ENCODE measurements at places on chromosomes 7 and 10.

DNA sequence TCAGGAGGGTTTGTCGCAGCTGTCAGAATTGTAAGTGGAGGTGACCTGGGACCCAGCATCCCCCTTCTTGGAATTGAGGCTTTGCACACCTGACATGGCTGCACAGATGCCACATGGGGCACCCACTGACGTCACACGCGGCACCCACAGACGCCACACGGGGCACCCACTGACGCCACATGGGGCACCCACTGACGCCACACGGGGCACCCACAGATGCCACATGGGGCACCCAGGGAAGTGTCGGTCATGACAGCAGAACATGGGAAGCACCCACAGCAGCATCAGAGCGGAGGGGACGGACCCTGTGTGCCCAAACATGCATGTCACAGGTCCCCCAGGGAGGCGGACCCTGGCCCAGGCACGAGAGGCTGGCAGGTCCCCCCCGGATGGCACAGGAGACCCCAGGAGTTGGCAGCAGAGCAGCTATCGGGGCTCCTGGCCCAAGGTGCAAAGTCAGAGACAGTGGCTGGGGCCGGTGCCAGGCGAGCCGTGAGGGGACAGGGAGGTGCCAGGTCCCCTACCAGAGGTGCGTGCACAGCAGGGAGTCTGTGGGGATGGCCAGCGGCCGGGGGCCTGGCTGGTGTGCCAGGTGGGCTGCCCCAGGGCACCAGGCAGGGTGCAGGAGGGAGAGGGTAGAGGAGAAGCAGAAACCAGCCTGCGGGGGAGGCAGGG lies 21.1 kb downstream of the KNDC1 start:
- no peak for DNase-seq

GRCh38 chr10:118913825-118914224 lies 115.7 kb upstream of the NANOS1 start:
- no peak for DNase-seq

- DNase-seq: no peak
These were observed 24.1 kb downstream of the FZD1 start for GRCh38 chr7:91288208-91288824.

- DNase-seq: peak; percentile 73
These were observed at the start of gene BLNK for GRCh38 chr10:96271016-96271815. TSS of gene BLNK (minus strand) at chr10:96271569. CDS start at chr10:96271398, 171 bp downstream.

DNA sequence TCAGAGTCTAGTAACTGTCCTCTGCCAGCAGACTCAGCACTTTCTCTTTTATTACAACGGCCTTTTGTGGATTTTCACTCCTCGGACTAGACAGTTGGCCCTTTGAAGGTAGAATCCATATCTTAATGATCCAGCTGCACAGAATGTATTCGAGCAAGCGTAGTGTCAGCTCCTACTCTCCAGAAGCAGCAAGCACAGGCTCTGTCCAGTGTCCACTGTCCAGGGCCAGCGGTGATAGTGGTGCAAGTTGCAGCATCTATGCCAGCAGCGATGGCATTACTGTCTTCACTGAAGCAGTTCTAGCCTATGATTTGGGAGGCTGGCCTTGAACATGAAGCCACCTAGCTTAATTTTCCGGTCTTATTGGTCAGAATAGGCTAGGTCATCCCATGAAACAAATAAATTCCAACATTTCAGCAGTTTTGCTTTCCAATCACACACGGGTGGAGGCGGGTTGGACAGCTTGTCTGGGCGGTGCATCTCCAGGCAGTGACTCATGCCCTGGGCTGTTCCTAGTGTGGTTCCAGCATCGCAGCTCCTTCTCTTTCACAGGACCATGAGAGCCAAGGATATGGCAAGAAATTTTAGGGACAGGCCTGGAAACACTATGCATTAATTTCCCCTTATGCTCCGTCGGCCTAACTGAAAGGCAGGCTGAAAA lies 108.6 kb upstream of the KCNMA1 start:
- peak; percentile 67 for DNase-seq

- DNase-seq: no peak
These were observed 28.6 kb upstream of the DMBT1 start for GRCh38 chr10:122531939-122532338.

DNA sequence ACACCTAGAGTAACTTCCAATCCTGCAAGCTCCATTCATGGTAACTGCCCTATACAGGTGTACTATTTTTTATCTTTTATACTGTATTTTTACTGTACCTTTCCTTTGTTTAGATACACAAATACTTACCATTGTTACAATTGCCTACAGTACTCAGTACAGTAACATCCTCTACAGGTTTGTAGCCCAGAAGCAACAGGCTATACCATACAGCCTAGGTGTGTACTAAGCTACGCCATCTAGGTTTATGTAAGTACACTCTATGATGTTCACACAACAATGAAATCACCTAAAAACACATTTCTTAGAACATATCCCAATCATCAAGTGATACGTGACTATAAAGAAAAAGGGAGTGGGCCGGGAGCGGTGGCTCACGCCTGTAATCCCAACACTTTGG lies 53.1 kb upstream of the SLIT1 start:
- DNase-seq: no peak

- DNase-seq: no peak
These were observed 45.5 kb downstream of the CAV1 start for GRCh38 chr7:116570306-116570705.

GRCh38 chr7:32586291-32587221 lies 91.3 kb downstream of the AVL9 start:
- DNase-seq: peak; percentile 86

DNA sequence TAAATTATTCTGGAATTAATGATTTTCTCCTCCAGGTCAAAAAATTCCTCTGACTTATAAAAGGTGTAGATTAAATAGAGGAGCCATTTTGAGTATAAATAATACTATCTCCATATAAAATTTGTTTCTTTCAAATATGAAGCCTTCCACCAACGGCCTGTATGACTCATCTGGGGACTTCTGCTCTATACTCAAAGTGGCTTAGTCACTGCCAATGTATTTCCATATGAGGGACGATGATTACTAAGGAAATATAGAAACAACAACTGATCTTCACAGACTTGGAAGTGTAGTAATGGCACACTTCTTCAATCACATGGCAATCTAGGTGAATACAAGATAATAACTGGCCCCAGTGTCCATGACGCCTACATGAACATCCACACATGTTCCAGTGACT lies 335.6 kb upstream of the HGF start:
- DNase-seq: peak; percentile 43

- DNase-seq: no peak
These were observed 48.4 kb downstream of the LHPP start for GRCh38 chr10:124509880-124510632.

GRCh38 chr10:72846238-72846637 lies 47.3 kb upstream of the OIT3 start:
- DNase-seq: peak; percentile 18

GRCh38 chr10:16741540-16741939 lies 75.7 kb downstream of the RSU1 start:
- no peak for DNase-seq

- DNase-seq: no peak
These were observed 952.9 kb downstream of the NRG3 start for GRCh38 chr10:82827901-82828300.

DNA sequence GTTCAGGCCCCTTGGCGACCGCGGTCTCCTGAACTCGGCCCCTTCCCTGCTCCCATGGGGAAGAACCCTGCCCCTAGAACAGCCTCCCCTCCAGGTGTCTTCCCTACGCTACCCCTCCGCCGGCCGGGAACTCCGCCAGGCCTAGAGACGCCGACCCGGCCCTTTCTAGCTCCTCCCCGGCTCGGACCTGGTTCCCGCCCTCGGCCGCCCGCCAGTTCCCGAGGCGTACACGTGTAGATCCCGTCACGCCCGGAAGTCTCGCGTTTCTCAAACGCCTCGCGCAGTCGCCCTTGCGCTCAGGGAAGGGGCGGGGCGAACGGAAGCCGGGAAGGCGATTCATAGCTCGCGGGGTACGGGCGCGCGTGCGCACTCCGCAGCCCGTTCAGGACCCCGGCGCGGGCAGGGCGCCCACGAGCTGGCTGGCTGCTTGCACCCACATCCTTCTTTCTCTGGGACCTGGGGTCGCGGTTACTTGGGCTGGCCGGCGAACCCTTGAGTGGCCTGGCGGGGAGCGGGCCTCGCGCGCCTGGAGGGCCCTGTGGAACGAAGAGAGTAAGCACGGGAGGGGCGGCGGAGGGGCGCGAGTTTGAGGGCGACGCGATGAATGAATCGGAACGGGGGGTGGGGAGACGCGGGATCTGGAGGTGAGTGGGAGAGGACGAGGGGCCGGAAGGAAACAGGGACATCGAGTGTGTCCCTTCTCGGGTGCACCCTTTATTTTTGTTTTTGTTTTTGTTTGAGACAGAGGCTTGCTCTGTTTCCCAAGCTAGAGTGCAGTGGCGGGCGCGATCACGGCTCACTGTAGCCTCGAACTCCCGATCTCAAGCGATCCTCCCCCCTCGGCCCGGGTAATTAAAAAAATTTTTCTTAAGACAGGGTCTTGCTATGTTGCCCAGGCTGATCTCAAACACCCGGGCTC lies at the start of gene POP7:
Gene POP7 (plus strand): TSS at position 369 of the 919 bp plus-strand sequence. CDS start 710 bp downstream, outside the sequence.
- peak; percentile 93 for DNase-seq

DNA sequence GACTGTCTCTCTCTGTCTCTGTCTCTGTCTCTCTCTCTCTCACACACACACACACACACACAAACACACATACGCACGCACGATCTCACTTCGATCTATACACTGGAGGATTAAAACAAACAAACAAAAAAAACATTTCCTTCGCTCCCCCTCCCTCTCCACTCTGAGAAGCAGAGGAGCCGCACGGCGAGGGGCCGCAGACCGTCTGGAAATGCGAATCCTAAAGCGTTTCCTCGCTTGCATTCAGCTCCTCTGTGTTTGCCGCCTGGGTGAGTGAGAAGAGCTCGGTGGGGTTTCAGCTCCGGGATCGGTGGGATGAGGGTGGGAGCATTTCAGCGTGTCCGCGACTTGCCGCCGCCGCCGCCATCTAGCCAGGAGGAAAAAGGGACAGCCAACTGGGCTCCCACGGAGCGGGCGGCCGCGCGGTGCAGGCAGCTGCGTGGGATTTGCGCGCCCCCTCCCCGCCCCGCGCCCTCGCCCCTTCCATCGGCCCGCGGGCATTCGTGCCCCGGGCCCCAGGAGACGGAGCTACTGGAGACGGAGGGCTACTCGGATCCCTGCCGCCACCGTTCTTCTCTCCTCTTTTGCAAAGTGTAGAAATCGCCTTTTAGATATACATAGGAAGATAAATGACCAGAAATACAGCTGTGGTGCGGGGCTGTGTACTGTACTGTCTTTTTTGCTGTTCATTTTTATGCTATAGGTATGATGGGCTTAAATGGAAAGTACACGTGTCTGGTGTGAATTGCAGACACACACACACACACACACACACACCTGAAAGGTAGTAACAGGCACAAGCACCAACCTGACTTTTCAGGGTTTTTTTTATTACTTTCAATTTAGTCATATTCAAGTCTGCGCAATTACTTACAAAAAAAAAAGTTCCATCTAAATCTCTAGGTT lies 581 bp downstream of the PTPRZ1 start:
- no peak for DNase-seq

DNA sequence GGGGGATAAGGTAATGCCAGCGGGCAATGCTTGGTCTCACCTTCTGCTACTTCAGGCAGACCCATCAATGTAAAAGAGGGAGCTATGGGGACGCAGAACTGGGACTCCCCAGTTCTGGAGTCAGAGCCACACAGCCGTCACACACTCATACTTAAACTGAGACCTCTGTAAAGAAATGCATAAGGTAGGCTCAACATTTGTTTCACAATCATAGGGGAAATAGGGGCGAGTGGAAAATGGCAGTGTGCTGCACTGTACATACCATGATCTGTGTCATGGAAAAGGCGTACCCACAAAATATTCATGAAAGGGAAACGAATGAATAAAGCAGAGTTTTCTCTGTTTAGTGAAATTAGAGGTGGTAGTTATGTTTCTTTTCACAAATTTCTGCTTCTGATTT lies 318.0 kb upstream of the NPVF start:
- no peak for DNase-seq

DNA sequence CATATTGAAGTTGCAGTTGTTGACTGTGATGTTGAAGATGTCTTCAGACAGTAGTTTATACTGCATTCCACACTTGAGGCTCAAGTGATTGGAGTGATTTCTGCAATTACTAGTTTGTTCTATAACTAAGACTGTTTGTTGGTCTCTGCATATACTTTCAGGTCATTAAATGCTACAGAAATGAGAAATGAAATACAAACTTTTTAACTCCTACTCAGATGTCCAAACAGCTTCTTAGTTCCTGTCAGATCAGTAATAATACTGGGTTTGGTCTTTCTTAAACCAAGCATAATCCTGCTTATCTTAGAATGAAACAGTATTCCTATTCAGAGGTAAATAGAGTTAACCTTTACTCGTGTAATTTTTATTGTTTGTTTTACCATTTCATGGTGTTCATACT lies 115.9 kb downstream of the CCNY start:
- DNase-seq: no peak

GRCh38 chr7:138746073-138746472 lies 44.9 kb upstream of the SVOPL start:
- DNase-seq: no peak

- no peak for DNase-seq
These were observed 58.8 kb upstream of the GAD2 start for GRCh38 chr10:26157734-26158133.

- DNase-seq: peak; percentile 28
These were observed 77.0 kb upstream of the SEMA3A start for GRCh38 chr7:84271543-84271942.

DNA sequence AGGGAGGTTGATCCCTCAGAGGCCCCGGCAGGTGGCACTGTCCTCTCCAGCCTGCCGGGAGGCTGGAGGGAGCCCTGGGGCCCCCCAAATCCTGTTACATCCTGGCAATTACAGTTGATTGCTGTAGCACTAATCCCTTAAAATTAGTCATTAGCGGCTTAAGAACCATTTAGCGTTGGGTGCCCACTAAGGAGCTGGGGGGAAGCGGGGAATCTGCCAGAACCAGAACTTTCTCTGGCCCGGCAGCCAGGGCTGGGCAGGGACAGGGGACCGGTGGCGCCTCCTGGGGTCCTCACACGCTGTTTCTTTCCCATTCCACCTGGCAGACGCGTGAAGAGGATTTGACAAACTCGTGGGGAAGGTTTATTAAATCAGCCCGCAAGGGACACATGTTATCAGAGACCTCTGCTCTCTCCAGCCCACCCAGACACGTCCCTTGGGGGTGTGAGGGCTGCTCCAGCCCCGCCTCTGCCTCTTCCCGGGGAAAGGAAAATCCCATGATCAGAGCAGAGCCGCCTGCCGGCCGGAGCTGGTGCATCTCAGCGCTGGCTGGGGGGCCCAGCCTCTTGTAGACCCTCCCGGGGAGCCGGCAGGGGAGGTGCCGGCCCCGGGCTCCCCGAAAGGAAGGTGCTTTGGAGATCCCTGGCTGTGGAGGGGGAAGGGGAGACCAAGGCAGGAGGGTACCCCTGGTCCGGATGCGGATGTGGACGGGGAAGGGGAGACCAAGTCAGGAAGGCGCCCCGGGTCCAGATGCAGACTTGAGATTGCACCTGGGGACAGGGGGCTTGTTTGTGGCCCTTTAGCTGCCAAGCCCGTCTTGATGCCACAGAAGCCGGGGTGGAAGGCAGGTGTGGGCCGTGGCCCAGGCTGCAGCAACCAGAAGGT lies 142.7 kb downstream of the ELFN1 start:
- no peak for DNase-seq
